Psoas muscle (tissue), 8 donors: ENCODE measurements at places on chromosomes 13 and 19. TPM values are rescaled to one million over a fixed set of nuclear protein-coding genes. Genes with fewer than 3 reads are reported as not detected.

The FXYD1 gene
- total RNA-seq: 409 TPM

- H3K27ac ChIP-seq: peak overlapping the region; percentile 98
- peaks cover 36% of the 10 kb centered on the region for H3K36me3 ChIP-seq
- H3K4me1 ChIP-seq: peaks cover 32% of the 10 kb centered on the region
- DNase-seq: no peak
- peak overlapping the region; percentile 82 for H3K4me3 ChIP-seq
- H3K27me3 ChIP-seq: no peaks in the 10 kb centered on the region
Observed at GRCh38 chr19:14519245-14519859, 1.2 kb upstream of the DNAJB1 start.

GRCh38 chr19:40388481-40388880 is 1.5 kb downstream of the HIPK4 start:
- H3K36me3 ChIP-seq: no peaks in the 10 kb centered on the region
- no peaks in the 10 kb centered on the region for H3K4me1 ChIP-seq
- no peak for DNase-seq
- H3K4me3 ChIP-seq: no peak overlapping the region
- no peaks in the 10 kb centered on the region for H3K27me3 ChIP-seq
- H3K27ac ChIP-seq: no peak overlapping the region

The CABP5 gene
- not detected for total RNA-seq

The ADAT3 gene
- 1.6 TPM for total RNA-seq

GRCh38 chr19:5644037-5644436 is 21.2 kb downstream of the SAFB start:
- H3K36me3 ChIP-seq: peaks cover 10% of the 10 kb centered on the region
- H3K27me3 ChIP-seq: no peaks in the 10 kb centered on the region
- no peak for DNase-seq

The CFAP97D2 gene
- total RNA-seq: not detected

The RXFP2 gene
- 1.7 TPM for total RNA-seq

DNA sequence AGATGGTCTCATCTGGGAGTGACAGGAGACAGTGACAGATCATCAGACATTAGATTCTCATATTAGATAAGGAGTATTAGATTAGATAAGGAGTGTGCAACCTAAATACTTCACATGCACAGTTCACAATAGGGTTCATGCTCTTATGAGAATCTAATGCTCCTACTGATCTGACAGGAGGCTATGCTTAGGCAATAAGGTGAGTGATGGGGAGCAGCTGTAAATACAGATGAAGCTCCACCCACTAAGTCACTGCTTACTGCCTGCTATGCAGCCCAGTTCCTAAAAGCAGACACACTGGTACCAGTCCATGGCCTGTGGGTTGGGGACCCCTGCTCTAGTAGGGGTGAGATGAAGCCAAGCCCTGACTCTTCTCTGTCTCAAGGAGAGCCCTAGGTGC is 10.0 kb upstream of the IGFL3 start:
- peaks cover 7% of the 10 kb centered on the region for H3K4me1 ChIP-seq
- H3K36me3 ChIP-seq: no peaks in the 10 kb centered on the region
- no peak overlapping the region for H3K27ac ChIP-seq
- peaks cover 2% of the 10 kb centered on the region for H3K27me3 ChIP-seq
- H3K4me3 ChIP-seq: no peak overlapping the region

The ZNF888 gene
- 0.32 TPM for total RNA-seq

GRCh38 chr19:5038631-5039271 is 69.8 kb downstream of the KDM4B start:
- H3K27ac ChIP-seq: no peak overlapping the region
- H3K4me3 ChIP-seq: no peak overlapping the region
- no peak for DNase-seq

DNA sequence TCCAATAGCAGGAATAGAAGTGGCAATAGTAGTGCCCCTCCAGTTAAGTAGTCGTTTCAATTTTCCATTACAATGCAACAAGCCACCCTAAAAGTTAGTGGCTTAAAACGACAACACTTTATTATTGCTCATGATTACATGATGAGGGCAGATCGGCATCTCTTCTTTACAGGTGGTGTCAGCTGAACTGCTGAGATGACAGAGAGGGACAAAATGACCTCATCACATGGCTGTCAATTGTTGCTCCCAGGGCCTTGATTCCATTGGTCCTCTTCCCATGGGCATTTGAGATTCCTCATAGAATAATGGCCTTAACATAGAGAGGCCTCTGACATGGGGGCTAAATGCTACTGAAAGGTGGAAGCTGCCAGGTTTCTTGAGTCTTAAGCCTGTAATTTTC is 679.8 kb upstream of the KLHL1 start:
- H3K36me3 ChIP-seq: no peaks in the 10 kb centered on the region
- DNase-seq: no peak
- no peaks in the 10 kb centered on the region for H3K27me3 ChIP-seq
- H3K4me1 ChIP-seq: no peaks in the 10 kb centered on the region
- H3K4me3 ChIP-seq: no peak overlapping the region

DNA sequence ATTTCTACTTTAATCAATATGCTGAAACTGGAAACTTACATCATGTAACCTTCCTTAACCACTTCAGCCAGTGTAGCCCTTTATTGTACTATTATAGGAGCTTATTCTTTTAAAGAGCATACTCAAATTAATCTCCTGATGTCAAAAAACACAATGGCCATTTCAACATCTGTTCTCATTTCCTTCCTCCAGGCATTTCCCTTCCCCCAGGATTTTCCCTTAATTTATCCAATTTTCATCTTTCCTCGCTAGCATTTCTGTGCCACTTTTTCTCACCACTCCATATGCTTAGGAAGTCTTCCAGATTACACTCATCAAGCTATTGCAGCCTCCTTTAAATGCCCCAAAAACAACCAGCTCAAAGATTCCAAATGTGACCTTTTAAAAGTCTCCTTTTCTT is 265.0 kb downstream of the PCDH9 start:
- H3K36me3 ChIP-seq: no peaks in the 10 kb centered on the region
- H3K27ac ChIP-seq: no peak overlapping the region
- no peak for DNase-seq
- H3K27me3 ChIP-seq: no peaks in the 10 kb centered on the region
- H3K4me1 ChIP-seq: no peaks in the 10 kb centered on the region
- H3K4me3 ChIP-seq: no peak overlapping the region

GRCh38 chr13:28099396-28100149 is 803 bp downstream of the FLT3 start:
- no peaks in the 10 kb centered on the region for H3K4me1 ChIP-seq
- H3K27me3 ChIP-seq: peaks cover 69% of the 10 kb centered on the region
- H3K27ac ChIP-seq: no peak overlapping the region
- no peak for DNase-seq
- peak overlapping the region; percentile 58 for H3K4me3 ChIP-seq

DNA sequence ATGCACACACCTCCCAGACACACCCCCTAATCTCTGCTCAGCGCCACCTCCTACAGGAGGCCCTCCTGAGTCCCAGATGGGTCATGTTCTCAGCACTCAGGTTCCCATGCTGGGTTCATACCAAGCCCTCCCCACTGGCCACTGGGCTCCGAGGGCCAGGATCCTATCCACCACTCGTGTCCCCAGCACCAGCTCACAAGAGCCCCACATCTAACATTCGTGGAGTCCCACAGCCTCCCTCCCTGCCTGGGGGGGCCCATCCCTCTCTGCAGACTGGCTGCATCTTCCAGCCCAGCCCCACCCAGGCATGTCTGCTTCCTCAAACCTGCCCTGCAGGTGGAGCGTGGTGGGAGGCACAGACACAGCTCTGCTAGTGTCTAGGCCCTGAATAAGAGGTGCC is 227.4 kb downstream of the TUBA3C start:
- no peak for DNase-seq
- no peaks in the 10 kb centered on the region for H3K36me3 ChIP-seq
- H3K4me3 ChIP-seq: no peak overlapping the region
- H3K4me1 ChIP-seq: no peaks in the 10 kb centered on the region
- H3K27me3 ChIP-seq: no peaks in the 10 kb centered on the region

- H3K27ac ChIP-seq: no peak overlapping the region
- no peak overlapping the region for H3K4me3 ChIP-seq
- peaks cover 5% of the 10 kb centered on the region for H3K36me3 ChIP-seq
Observed at GRCh38 chr13:113598481-113598880, 13.9 kb downstream of the TFDP1 start.

- no peaks in the 10 kb centered on the region for H3K27me3 ChIP-seq
- DNase-seq: no peak
- no peaks in the 10 kb centered on the region for H3K4me1 ChIP-seq
- H3K36me3 ChIP-seq: no peaks in the 10 kb centered on the region
- H3K4me3 ChIP-seq: no peak overlapping the region
Observed at GRCh38 chr13:78032132-78032531, 113.5 kb upstream of the EDNRB start.

GRCh38 chr19:1521636-1522035 is 2.2 kb upstream of the PLK5 start:
- no peak overlapping the region for H3K27ac ChIP-seq
- H3K27me3 ChIP-seq: no peaks in the 10 kb centered on the region
- DNase-seq: no peak
- no peak overlapping the region for H3K4me3 ChIP-seq

DNA sequence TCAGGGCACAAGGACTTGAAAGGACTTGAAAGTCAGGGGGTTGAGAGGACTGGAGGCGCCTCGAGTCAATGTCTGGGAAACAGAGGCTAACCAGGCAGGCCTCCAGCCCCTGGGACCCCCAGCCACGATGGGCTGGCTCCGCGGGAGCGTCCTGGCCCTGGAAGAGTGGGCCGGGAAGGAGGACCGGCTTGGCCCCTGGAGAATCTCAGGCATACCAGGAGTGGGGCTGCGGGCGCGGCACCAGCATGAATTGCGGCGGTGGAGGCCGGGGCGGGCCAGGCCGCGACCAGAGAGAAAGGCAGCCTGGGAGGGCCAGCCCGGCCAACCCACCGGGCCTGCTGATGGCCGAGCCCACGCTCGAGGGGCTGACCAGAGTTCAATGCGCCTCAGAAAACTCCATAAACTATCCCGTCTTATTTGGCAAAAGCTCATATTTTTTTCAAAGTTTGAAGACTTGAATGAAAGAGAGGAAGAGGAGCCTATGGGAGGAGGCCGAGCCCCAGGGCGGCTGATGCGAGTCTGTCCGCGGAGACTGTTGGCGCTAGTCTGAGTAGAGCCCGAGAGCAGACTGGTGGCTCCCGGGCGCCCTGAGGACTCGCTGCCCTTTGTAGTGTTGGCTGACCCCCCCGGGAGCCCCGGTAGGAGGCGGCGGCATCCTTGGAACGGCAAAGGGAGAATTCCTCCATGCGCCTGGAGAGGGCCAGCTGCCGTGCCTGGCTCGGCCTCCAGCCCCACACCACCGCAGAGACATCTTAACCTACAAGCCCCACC is 68.0 kb downstream of the MLLT1 start:
- no peak overlapping the region for H3K4me3 ChIP-seq
- peak; percentile 39 for DNase-seq
- H3K27me3 ChIP-seq: no peaks in the 10 kb centered on the region
- no peaks in the 10 kb centered on the region for H3K4me1 ChIP-seq

DNA sequence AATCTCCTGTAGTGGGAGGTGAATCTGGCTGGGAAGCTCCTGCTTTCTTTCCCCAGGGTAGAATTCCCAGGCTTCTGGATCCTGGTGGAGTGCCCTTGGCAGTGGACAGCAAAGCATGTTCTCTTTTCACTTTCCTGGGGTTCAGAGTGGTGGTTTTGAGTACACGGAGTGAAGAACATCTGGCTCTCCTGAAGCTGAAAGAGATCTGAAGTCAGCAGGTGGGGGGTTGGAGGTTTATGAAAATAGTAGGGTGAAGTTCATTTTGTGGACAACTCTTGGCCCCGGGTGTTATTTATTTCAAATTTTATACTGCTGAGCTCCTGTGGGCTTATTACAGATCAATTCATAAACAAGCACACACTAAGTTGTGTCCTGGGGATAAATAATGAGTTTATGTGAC is 497.3 kb downstream of the KLF5 start:
- no peak overlapping the region for H3K27ac ChIP-seq
- no peaks in the 10 kb centered on the region for H3K4me1 ChIP-seq
- no peak overlapping the region for H3K4me3 ChIP-seq
- no peaks in the 10 kb centered on the region for H3K36me3 ChIP-seq
- H3K27me3 ChIP-seq: no peaks in the 10 kb centered on the region

The ZNF486 gene
- 1.2 TPM for total RNA-seq

- H3K4me1 ChIP-seq: peaks cover 29% of the 10 kb centered on the region
- H3K4me3 ChIP-seq: no peak overlapping the region
- DNase-seq: peak; percentile 90
- peak overlapping the region; percentile 56 for H3K27ac ChIP-seq
- H3K27me3 ChIP-seq: no peaks in the 10 kb centered on the region
- H3K36me3 ChIP-seq: no peaks in the 10 kb centered on the region
Observed at GRCh38 chr13:30341815-30342570, 34.6 kb upstream of the KATNAL1 start.

GRCh38 chr13:41231025-41231677 is 32.2 kb downstream of the MTRF1 start:
- no peak for DNase-seq
- H3K27me3 ChIP-seq: no peaks in the 10 kb centered on the region
- no peaks in the 10 kb centered on the region for H3K4me1 ChIP-seq

The LMTK3 gene
- 0.06 TPM for total RNA-seq

DNA sequence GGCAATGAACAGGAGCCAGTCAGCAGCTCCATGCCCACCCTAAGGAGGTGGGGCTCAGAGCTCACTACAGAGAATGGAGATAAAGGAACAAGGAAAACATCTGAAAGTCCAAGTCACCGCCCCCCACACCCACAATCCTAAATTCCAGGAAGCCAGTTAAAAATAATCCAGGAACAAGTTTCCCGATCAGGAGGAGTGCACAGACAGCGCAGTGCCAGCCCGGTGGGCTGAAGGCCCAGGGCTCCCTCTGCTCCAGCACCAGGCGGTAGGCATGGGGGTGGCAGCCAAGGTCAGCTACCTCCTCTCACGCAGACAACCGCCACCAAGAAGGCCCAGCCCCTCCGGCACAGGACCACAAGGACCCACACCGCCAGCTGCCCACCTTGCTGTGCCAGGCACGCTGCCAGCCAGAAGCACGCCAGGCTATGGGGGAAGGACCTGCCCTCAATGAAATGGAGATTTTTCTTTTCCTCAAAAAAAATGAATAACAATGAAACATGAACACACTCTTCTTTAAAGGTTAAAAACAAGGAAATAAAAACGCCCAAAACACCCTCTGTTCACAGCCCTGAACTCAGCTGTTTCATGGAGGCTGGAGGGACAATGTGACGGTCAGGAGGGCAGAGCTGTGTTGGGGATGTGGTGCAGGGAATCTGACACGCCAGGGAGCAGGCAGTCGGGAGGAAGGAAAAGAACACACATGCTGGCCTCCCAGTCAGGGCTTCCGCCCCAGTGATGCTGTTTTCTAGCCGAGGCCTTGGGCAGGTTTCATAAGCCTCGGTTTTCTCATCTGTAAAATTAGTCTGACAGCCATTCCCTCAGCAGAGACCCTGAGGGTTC is 11.0 kb downstream of the STK24 start:
- H3K27me3 ChIP-seq: no peaks in the 10 kb centered on the region
- peak overlapping the region; percentile 45 for H3K4me3 ChIP-seq
- H3K4me1 ChIP-seq: peaks cover 51% of the 10 kb centered on the region
- peak; percentile 70 for DNase-seq
- H3K27ac ChIP-seq: peak overlapping the region; percentile 78

The ZNF229 gene
- 2.9 TPM for total RNA-seq

The NLRP11 gene
- not detected for total RNA-seq

The YJEFN3 gene
- 1.1 TPM for total RNA-seq

- no peak within 1 kb of the TSS for H3K27ac ChIP-seq
- no peaks in the 10 kb centered on the region for H3K27me3 ChIP-seq
- no peaks in the 10 kb centered on the region for H3K4me1 ChIP-seq
- H3K4me3 ChIP-seq: no peak within 1 kb of the TSS
- H3K36me3 ChIP-seq: peaks cover 35% of the 10 kb centered on the region
Observed at GRCh38 chr19:38812841-38813320, at the start of gene LGALS4. TSS of gene LGALS4 (minus strand) at chr19:38812945. CDS start at chr19:38812886, 59 bp downstream.

- H3K27me3 ChIP-seq: no peaks in the 10 kb centered on the region
- no peak overlapping the region for H3K27ac ChIP-seq
Observed at GRCh38 chr13:100423375-100423774, 165.2 kb downstream of the GGACT start.

The LGI4 gene
- 22.1 TPM for total RNA-seq

- no peaks in the 10 kb centered on the region for H3K36me3 ChIP-seq
- DNase-seq: no peak
- no peak overlapping the region for H3K27ac ChIP-seq
- no peaks in the 10 kb centered on the region for H3K27me3 ChIP-seq
Observed at GRCh38 chr13:76637641-76638141, 248.5 kb downstream of the KCTD12 start.
